ENCODE measurements at places on chromosomes 2 and 18.

- DNase-seq = no peak
Observed at GRCh38 chr18:48842259-48843061, 108.3 kb downstream of the SMAD7 start.

DNA sequence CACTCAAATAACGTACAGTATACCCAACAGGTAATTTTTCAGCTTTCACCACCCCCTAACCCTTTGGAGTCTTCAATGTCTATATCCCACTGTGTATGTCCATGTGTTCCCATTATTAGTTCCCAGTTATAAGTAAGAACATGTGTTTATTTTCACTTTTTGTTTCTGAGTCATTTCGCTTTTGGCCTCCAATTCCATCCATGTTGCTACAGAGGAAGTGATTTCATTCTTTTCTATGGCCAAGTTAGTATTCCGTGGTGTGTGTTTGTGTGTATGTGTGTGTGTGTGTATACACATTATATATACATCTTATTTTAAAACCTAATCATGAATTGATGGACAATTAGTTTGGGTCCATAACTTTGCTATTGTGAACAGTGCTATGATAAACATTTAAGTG is 464.4 kb downstream of the CMPK2 start:
- DNase-seq = no peak

GRCh38 chr18:63107171-63107845 is 212.3 kb downstream of the BCL2 start:
- no peak for DNase-seq

DNA sequence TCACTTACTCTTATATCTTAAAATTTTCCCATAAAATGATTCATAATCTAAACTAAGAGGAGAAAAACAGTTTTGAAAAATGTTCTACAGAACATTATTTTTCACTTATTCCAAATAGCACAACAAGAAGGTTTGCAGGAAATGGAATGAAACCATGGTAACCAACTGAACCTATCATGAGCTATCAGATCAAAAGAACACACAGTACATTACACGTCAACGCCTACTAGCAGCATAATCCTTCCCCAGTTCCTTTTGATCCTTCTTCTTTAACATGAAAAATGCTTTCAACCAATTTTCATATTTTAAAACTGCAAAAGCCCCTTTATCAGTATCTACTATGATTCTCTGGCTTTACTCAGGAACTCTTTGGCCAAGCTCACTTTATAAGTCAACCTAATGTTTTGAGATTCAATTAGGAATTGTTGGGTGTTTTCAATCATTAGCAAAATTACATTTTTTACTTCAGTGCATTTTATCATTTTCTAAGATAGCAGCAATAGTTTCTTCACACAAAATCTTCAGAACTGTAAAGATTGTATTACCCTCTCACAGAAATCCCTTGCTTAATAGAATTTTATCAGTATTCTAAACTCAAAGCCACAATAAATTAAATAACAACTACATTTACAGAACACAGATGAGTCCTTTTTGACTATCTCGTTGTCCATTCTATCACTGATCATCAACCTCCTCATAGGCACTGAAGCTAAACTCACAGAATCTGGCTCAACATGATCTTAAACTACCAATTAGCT is 102.5 kb downstream of the CHN1 start:
- DNase-seq = no peak

- DNase-seq = no peak
Observed at GRCh38 chr2:70927138-70927537, 8.6 kb upstream of the ATP6V1B1 start.

- no peak for DNase-seq
Observed at GRCh38 chr18:26082475-26082874, 7.9 kb downstream of the SS18 start.

DNA sequence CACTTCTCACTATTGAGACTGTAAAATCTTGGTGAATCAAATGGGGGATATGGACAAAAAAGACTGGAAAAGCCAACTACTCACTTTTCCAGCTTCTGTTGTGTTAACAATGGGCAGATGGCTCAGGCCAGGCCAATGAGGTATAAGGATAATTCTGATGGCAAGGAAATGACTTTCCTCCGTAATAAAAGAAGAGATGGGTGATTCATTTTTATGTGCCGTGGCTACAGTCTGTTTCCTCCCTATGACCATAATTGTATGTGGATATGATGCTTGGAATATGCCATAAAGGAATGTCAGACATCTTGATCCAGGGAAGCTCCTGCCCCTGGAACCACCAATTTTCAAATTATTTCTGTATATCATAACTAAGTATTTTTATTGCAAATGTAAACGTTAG is 406.8 kb downstream of the CCDC85A start:
- no peak for DNase-seq

- DNase-seq = peak; percentile 44
Observed at GRCh38 chr2:208064220-208064961, 39.1 kb upstream of the PLEKHM3 start.

GRCh38 chr2:168136392-168136977 is 110.9 kb downstream of the STK39 start:
- peak; percentile 67 for DNase-seq

DNA sequence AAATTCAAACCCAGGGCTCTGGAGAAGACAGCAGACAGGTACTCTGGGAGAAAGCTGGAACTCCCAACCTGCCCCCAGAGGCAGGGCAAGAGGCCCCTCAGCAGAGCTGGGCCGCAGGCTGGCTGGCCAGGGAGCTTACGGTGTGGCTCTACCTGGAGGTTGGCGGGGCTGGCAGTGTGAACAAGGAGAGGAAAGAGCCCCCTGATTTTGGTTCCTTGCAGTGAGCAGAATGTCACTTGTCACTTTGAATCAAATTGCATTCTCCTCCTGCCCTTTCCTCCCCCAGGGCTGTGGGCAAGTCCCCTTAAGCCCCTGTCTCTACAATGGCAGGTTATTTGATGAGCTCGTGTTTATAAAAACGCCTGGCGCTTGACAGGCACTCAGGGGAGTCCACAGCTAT is 32.6 kb downstream of the MYO7B start:
- DNase-seq = no peak

- DNase-seq = no peak
Observed at GRCh38 chr18:57075716-57076400, 71.0 kb upstream of the BOD1L2 start.

DNA sequence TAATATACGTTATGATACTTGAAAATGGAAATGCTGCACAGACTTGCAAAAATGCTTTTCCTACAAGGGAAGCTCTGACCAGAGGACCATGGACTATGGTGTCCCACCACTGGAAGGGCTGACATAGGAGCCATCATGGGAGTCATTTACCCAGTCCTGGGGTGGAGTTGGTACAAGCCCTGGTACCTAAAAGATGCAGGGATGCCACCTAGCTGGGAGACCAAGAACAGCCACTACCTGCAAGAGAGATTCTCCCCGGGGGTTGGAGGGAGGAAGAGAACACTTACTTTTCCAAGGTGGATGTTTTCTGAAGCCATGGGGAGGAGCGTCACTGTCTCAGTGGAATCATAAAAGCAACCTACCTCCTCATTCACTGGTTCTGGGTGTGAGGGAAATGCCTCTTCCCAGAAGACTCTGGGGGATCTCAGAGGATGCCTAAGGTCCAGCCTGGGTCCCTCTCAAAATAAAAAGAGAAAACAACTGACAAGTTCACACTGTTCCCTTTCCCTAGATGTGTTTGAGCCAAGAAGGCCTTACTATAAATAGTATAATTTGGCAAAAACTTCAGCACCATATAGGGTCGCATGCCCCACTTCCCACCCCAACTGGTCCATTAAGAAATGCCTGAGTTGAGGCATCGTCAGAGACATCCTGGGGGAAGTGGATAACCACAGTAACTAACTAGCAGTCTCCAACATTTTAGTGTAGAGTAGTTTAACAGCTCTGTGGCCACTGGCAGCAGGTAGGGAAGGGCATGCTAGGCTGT is 39.9 kb downstream of the REEP1 start:
- DNase-seq = no peak

GRCh38 chr18:14933964-14934363 is 186.0 kb downstream of the ANKRD30B start:
- no peak for DNase-seq

DNA sequence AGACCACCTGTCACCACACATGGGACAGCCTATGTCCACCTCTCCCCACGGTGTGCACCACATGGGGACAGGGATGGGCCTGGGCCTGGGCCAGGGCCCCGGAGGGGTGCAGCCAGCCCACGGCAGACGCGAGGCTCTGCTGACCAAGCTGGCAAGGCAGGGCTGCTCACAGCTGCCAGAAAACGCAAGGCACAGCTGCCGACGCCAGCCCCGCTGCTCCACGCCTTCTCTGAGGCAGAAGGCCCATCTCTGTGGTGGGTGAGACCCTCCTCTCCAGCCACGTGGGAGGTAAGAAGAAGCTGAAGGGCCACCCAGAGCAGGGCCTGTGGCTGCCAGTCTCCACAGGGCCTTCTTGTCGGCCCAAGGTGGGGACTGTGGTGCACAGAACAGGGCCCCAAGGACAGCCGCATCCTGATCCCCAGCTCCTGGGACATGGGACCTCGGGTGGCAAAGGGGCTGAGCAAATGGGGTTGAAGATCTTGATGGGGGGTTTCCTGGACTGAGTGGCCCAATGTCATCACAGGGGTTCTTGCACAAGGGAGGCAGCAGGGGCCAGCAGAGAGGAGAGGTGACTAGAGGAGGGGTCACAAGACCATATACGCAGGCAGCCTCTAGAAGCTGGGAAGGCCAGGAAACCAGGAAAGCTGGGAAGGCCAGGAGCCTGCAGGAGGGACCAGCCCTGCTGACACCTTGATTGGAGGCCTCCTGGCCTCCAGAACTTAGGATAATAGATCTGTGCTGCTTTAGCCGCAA is 72.3 kb downstream of the NDUFA10 start:
- no peak for DNase-seq

DNA sequence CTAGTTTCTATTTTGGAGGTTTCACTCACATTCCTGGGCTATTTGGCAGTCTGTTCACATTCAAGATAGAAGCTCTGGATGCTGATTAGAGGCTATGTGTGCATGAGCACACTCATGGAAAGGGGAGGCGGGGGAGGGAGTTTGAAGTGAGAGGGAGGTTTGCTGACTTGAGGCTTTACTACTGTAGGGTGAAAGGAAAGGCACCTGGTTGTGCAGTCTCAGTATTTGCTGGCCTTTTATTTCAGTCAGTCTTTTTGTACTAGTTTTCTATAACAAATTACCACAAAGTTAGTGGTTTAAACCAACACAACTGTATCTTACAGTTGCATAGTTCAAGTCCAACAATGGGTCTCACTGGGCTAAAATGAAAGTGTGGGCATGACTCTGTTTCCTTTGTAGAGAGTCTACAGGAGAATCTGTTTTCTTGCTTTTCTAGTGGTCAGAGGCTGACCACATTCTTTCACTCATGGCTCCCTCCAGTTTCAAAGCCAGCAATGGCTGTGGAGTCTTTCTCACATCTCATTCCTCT is 47.7 kb upstream of the NR4A2 start:
- no peak for DNase-seq

- no peak for DNase-seq
Observed at GRCh38 chr2:241461693-241462677, 46.4 kb downstream of the STK25 start.

GRCh38 chr18:3793545-3793944 is 343.6 kb downstream of the TGIF1 start:
- DNase-seq = no peak

- no peak for DNase-seq
Observed at GRCh38 chr2:9984871-9985480, 33.5 kb downstream of the GRHL1 start.
